ENCODE measurements at places on chromosomes 6 and 20. TPM values are rescaled to one million over a fixed set of nuclear protein-coding genes. Genes with fewer than 3 reads are reported as not detected.

Gene RIN2
- polyA plus RNA-seq = 40.2 TPM

DNA sequence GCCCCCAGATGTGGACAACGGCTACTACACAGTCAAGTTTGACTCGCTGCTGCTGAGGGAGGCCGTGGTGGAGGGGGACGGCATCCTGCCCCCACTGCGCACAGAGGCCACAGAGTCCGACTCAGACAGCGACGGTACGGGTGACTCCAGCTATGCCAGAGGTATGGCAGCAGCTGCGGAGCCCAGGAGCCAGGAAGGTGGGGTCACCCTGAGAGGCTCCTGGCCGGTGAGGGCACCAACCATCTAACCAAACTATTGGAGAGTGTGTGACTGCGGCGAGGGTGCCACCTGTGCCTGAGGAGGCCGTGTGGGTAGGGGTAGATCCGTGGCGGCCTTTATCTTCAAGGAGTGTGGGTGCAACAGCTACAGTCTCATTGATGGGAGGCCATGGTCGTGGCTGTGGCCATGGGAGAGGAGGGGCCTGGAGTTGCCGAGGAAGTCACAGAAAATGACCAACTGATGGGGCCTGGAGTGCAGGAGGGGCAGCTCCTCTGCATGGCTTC is 2.8 kb upstream of the LIME1 start:
- no peak for DNase-seq

GRCh38 chr6:27478141-27478705 is 5.3 kb upstream of the ZNF184 start:
- DNase-seq = no peak

DNA sequence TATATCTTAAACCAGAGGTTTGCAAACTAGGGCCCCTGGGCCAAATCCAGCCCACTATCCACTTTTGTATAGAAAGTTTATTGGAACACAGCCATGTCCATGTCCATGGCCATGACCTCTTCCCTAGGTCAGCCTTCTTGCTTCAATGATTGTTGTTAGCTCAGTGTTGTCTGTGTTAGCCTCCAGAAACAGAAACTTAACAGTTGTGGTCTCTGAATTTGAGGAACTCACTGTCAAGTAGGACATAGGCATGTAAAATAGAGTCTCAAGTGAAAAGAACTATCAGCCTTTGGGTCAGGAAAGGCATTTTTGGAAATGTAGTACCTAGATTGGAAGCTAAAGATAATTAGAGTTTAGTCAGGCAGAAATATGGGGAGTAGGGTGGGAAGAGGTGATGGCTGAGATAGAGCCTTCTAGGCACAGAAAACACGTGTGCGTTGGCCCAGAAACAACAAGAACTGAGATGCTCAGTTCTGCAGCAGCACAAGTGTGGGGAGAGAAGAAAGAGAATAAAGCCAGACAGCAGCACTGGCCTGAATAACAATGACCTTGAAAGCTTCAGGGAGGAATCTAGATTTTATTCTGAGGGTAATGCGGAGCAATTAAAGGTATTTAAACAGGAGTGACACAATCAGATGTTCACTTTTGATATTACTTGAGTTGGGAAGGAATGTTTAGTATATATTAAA is 87.0 kb upstream of the OLIG3 start:
- no peak for DNase-seq

- no peak for DNase-seq
Measured at GRCh38 chr20:38609815-38610214, 8.2 kb downstream of the ARHGAP40 start.

GRCh38 chr6:69059413-69059812 is 424.3 kb downstream of the ADGRB3 start:
- DNase-seq = no peak

Gene PXDC1
- 19.7 TPM for polyA plus RNA-seq

Gene FAXC
- 4.3 TPM for polyA plus RNA-seq

Gene TRIM10
- polyA plus RNA-seq = 0.39 TPM

Gene OR2J1
- polyA plus RNA-seq = not detected

DNA sequence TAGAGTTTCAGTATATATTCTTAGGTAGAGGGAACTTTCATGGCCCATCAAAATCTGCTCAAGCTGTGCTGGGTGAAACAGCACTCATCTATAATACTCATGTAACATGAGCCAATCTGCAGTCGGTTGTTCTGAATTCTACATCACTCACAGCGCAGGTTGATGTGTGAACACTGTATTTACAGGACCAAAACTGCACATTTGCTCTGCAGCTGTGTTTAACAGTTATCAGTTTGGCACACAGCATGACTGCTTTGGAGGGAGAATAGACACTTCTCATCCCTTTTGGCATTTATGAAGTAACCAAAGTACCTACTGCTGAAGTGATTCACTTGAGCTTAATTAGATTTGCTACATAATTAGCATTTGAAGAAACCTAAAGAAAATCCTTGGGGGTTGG is 225.1 kb downstream of the BCKDHB start:
- DNase-seq = no peak

GRCh38 chr6:122747573-122747972 is 31.9 kb upstream of the FABP7 start:
- no peak for DNase-seq

Gene ANKRD6
- 26.4 TPM for polyA plus RNA-seq

- DNase-seq = no peak
Measured at GRCh38 chr20:63270606-63271325, 1.8 kb upstream of the ARFGAP1 start.

Gene PTPN1
- 32.8 TPM for polyA plus RNA-seq

GRCh38 chr20:46017272-46017671 is 8.6 kb downstream of the MMP9 start:
- no peak for DNase-seq

DNA sequence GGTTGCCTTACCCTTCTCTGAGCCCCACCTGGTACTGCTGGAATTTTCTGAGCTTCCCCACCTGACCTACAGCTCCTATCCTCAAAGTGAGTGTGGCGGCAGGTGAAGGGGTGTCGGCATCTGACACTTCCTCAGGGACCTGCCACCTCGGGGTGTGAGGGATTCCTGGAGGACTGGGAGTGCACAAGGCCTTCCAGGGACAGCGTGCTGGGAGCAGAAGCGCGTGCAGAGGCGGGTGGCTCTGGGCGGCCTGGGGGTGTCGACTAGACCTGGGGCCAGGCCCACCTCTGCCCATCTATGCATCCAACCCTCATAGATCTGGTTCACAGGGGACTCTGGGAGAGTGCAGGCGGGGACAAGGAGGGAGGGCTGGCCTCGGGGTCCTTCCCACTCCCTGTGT is 7.8 kb downstream of the DLGAP4 start:
- DNase-seq = no peak

Gene B3GAT2
- polyA plus RNA-seq = 0.96 TPM

DNA sequence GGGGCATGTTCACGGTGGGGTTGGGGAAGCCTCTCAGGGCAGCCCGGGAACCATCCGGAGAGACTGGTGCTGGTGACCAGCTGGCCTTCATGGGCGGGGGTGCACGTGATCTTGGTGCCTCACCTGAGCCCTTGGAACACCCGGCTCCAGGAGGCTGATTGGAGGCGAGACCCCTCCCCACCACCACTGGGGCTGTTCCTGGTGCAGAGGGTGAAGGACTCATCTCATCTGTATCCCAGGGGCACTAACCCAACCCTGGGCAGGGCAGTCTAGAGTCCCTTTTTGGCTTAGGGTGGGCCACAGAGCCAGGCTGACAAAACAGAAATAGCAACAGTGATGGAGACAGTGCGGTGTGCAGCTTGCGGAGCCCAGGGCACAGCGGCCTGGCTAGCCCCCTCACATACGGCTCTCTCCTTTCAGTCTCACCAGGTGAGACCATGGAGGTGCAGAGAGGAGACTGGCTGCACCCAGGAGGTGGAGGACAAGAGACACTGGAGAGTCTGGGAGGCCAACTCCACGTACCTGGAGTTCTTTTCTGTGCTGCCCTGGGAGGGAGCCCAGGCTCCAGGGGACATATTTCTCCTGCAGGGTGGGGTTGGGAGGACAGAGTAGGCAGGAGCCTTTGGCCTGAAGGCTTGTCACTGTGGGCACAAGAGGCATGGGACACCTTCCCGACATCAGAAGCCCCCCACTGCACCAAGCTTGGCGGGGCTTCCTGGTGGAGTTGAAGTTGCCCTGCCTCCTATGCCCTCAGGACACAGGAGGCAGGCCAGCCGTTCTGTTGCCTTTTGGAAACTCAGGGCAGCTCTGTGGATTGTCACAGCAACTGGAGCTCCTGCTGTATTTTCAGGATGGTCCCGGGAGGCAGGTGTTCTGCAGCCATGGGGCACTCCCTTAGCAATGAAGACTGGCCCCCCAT is 106.0 kb downstream of the SYCP2 start:
- DNase-seq = no peak

GRCh38 chr6:156938143-156938542 is 161.0 kb downstream of the ARID1B start:
- DNase-seq = no peak

DNA sequence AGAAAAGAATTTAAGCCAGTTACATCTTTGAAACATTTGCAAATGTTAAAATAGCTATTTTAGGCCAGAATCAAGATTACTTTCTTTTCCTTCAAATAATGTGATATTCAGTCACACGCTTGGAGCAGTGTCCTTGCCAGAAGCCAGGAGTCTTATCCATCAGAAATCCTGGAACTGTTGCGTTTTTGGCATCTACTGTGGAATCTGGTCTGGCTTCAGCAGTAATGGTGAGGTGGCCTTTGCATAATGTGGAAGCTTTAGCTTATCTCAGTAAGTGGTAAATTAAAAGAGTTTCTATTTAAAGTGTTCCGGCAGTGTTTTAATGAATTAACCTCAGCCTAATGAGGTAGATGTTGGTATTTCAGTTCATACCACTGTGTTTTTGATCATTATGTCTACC is 97.6 kb downstream of the FIG4 start:
- no peak for DNase-seq

Gene DPPA5
- not detected for polyA plus RNA-seq

Gene NRSN1
- polyA plus RNA-seq = 0.78 TPM

Gene LY6G6C
- 0.41 TPM for polyA plus RNA-seq

- no peak for DNase-seq
Measured at GRCh38 chr20:33670715-33671499, 3.3 kb downstream of the NECAB3 start.

Gene CNKSR3
- polyA plus RNA-seq = 59.1 TPM

GRCh38 chr6:38720295-38720694 is 5.2 kb downstream of the DNAH8 start:
- DNase-seq = no peak

DNA sequence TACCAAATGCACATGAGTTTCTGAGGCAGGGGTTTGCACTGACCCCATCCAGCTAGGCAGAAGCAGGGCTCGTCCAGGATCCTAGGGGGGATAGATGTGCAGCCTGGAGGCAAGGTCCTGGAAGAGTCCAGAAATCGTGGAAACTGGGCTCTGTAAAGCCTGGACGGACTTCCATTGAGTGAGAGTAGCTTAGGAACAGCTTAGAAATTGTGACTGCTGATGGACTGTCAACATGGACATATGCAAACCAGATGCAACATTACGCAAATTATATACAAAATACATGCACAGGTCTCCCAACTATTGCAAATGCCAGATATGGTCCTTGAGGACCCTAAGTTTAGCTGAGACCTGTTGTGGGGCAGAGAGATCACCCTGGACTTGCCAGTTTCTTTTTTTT is 4.8 kb upstream of the EMILIN3 start:
- DNase-seq = no peak

- no peak for DNase-seq
Measured at GRCh38 chr6:109263873-109264700, 118.2 kb downstream of the CD164 start.

Gene JPH2
- 1.4 TPM for polyA plus RNA-seq

Gene POU3F2
- 0.19 TPM for polyA plus RNA-seq

Gene AKAP7
- 14.8 TPM for polyA plus RNA-seq

- no peak for DNase-seq
Measured at GRCh38 chr6:14294270-14294951, 176.8 kb downstream of the CD83 start.

Gene AGER
- polyA plus RNA-seq = 23.8 TPM
